Left ventricle myocardium inferior (tissue), 1 donor: ENCODE measurements at places on chromosomes 4 and X. TPM values are rescaled to one million over a fixed set of nuclear protein-coding genes. Genes with fewer than 3 reads are reported as not detected.
A peak's percentile ranks its signal among the peaks of the same experiment; 100 is the strongest.

DNA sequence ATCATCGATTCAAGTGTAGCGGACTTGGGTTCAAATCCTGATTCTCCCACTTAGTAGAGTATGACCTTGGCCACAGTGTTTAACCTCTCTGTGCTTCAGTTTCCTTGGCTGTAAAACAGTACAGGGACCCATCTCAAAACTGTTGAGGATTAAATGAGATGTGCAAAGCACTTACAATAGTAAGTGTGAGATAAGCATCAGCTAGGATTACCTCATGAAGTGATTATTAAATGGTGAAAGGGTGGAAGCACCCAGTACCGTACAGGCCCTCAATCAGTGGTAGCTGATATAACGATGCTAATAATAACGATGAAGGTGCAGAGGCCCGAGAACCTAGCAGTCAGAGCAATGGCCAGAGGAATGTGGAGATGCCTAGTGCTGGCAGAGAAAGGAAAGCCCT lies 45.1 kb downstream of the PRPS1 start:
- no peak for DNase-seq

The RAB41 gene
- not detected for total RNA-seq

The BEX1 gene
- total RNA-seq: 10.8 TPM

The FAM53A gene
- 0.71 TPM for total RNA-seq

DNA sequence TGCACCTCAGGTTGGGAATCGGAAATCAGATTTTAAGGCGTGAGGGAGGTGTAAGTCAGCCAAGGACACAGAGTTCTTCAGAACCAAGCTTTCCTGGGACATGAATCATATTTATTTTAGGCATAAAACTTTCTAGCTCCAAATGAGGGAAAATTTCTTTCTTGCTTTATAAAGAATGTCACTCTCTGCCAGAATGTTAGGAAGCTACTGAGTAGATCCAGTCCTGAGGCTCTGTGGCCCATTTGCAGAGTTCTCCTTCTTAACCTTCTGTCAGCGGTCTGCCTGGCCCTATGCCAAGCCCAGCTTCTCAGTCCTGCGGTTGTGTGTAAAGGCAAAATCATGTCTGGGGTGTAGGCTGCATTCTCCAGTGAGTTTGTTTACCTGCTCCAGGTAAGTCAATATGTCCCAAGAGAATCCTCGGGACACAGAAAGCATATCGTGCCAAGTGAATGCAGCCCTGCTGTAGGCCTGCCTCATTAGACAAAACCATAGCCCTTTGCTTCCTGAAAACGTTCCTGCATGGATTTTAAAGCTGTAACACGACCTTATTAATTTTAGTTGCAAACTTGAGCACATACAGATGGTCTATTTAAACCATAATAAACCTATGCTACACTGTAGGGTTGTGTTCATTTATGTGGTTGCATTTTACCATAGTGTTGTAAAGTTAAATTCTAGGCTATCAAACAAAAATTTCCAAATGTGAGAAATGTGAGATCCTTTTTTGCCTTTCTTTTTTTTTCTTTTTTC lies 29.2 kb upstream of the CCNI start:
- peak; percentile 64 for DNase-seq

The KIF4A gene
- 0.25 TPM for total RNA-seq

The MAGEA2 gene
- total RNA-seq: not detected

GRCh38 chrX:8663325-8663724 lies 68.6 kb downstream of the ANOS1 start:
- DNase-seq: no peak

DNA sequence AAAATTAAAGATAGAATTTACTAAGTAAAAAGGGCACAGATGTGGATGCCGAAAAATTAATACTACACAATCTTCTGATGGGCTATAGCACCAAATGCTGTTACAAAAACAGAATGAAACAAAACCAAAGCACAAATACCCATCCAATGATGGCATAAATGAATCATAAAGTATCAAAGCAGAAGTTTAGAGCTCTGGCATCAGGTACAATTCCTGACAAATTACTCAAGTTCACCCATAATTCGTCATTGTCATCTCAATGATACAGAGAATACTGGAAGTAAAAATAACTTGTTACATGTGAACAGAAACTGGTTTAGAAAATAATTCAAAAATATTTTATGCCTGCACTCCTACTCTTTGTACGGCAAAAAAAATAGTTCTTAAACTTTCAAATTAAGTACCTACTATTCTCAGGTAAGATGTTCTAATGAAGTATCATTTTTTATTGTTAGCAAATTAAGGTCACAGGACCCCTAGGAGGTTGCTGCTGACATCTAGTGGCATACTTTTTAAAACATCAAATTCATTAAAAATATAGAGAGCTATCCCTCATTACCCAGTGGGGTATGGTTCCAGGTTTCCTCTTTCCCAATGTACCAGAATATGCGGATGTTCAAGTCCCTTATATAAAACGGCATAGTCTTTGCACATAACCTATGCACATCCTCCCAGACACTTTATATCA lies 126.1 kb downstream of the INPP4B start:
- DNase-seq: no peak

The TMEM255A gene
- 0.38 TPM for total RNA-seq

DNA sequence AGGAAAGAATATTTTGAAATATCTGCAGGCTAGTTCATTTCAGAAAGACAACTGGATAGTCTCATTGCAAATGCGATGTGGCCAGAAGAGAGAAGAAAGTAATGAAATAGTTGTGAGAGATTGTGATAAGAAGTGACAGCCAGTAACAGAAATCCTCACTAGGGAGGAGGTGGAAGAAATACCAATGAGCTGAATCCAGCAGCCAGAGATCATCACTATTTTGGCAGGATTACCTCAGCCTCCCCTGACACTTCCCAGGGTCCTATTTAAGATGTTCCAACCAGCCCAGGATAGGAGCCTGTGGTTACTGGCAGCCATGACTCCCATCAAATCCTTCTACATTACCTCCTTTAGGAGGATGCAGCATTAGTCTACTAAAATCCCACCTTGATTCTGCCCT lies 76.7 kb upstream of the ARHGAP24 start:
- DNase-seq: no peak

DNA sequence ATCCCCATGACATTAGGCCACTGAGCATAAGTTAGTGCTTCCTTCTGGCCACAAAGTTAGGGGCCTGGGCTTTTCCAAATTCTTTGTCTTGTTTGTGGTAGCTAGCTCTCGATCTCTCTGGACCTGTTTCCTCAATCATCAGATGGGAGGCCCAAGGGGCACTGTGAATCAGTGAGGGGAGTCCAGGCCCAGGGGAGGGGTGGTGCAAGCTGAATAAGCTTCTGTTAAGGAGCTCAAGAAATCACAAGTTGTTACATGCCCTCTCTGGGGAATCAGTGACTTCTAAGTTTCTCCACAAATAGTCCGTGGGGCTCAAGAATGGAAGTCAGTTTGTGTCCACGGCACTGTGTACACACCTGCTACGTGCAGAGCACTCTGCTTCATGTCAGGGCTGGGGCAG lies 15.1 kb downstream of the AWAT2 start:
- DNase-seq: no peak

GRCh38 chr4:117084866-117085701 lies at the start of gene TRAM1L1:
TSS of gene TRAM1L1 (minus strand) at chr4:117085576. CDS start at chr4:117085393, 183 bp downstream.
- DNase-seq: peak; percentile 55

The MTHFD2L gene
- 13.8 TPM for total RNA-seq

- DNase-seq: no peak
Observed at GRCh38 chrX:37818031-37818430, 29.3 kb downstream of the DYNLT3 start.

DNA sequence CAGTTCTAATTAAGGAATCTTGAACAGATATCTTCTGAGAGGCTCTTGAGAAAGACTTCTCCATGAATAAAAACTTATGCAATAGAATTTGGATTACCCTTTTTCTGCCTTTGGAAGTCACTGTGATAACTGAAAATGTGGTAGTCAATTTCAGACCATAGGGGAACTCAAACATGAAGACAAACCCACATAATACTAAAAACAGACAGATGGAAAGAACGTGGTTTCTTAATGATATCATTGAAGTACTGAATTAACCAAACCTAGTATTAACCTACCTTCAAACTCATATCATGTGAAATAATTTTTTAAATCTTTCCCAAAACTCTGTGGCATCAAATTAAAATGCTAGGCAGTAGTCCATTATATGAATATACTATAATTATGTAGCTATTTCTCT lies 153.5 kb downstream of the CAMK2D start:
- no peak for DNase-seq

The CENPE gene
- 0.85 TPM for total RNA-seq

The L1CAM gene
- total RNA-seq: 4.0 TPM

The GLRA3 gene
- not detected for total RNA-seq

The PAGE4 gene
- not detected for total RNA-seq

The GJB1 gene
- not detected for total RNA-seq

The NPY2R gene
- not detected for total RNA-seq

- no peak for DNase-seq
Observed at GRCh38 chr4:18042754-18043153, 21.2 kb upstream of the LCORL start.

GRCh38 chr4:61254406-61254805 lies 54.3 kb downstream of the ADGRL3 start:
- DNase-seq: no peak

GRCh38 chr4:146943691-146944375 lies 1.8 kb downstream of the TTC29 start:
- no peak for DNase-seq

The CFAP99 gene
- total RNA-seq: not detected

GRCh38 chr4:156672492-156673305 lies 298.9 kb downstream of the PDGFC start:
- no peak for DNase-seq

DNA sequence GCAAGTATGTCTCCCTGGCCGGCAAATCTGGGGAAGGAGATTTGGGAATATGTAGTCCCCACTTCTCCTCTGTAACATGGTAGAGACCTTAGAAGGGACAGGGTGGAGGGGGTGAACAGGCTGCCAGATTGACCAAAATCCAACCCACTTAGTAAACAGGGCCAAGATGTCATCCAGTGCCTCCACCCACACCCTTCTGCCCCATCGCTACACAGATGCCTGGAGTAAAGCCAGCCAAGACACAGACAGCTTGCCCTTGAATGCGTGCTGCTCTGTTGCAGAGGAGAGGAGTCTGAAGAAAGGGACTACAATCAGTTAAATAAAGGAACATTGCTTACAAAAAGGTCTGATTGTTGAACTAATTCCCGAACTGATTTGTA lies 160.1 kb upstream of the LDB2 start:
- peak; percentile 16 for DNase-seq

- DNase-seq: no peak
Observed at GRCh38 chrX:31186693-31187338, 115.0 kb upstream of the FTHL17 start.

GRCh38 chrX:2192584-2193272 lies 308.0 kb downstream of the DHRSX start:
- no peak for DNase-seq

DNA sequence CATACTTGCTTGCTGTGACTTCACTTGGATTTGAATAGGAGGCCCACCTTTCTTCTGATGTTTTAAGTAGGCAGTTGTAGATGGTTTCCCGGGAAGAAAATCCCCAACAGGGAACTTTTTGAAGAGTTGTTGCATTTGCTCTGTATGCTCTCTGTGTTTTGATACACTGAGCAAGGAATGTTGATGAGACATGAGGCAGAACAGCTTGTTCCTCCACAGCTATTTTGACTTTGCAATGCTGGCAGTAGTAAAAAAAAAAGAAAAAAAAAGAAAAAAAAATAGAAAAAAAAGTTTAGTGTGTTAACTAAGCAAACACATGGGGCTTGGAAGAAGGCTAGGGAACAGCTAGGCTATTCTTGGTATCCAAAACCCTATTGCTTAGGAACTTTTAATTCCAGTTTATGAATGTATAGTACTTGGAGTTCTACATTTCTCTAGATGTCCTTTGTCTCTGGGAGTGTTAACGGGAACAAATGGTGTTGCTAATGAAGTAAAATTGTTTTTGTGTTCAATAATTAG lies 23.4 kb upstream of the PAQR3 start:
- no peak for DNase-seq

DNA sequence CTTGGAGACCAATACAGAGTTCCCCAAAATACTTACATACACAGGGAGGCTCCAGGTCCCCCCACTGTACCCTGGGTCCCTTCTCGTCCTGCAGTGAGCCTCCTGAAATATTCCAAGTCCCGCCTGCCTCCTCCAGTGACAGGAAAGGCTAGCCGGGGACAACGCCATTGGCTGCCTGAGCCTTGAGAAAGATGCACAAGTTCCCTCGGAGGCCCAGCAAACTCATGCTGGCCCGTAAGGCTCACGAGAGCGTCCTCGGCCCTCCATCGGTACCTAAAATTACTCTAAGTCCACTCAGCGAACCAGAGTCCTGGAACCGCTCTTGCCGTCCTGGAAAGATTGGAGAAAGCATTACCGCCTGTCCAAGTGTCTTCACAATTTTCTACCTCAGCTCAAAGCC lies 228.6 kb downstream of the ADAM29 start:
- no peak for DNase-seq

The F8 gene
- total RNA-seq: 49.7 TPM

- no peak for DNase-seq
Observed at GRCh38 chr4:155419266-155419665, 42.5 kb upstream of the MAP9 start.

DNA sequence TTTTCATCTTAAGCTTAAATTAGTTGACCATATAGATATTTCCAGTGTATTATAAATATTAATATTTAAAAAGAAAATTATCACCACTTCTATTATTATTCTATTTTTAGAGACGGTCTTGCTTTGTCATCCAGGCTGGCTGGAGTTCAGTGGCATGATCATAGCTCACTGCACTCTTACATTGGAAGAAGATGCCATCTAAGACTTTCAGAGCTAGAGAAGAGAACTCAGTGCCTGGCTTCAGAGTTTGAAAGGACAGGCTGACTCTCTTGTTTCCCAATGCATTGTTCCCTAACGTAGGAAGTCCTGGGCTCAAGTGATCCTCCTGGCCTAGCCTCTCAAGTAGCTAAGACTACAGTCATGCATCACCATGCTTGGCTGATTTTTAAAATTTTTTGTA lies 75.9 kb downstream of the FIP1L1 start:
- no peak for DNase-seq

The FAM120C gene
- total RNA-seq: 6.0 TPM

DNA sequence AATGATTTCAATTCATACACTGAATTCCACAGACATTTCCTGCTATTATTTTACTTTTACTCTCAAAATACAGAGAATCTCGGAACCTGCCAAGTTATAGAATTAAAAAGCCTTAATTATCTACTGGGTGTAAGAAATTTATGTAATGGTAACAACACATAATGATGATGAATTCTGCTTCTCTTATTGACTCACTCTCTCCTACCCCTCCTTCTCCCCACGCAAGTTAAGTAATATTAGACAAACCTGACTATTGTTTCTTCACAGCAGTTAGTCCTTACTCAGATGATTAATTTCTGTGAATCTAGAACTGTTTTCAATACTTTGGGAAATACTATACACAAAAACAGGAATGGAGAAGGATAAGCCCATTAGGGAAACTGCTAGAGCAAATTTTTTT lies 762.0 kb downstream of the CCSER1 start:
- DNase-seq: no peak

The MAGEA11 gene
- total RNA-seq: not detected
